Mesendoderm (in vitro differentiated cells): ENCODE measurements at places on chromosomes 6 and 20.

- DNase-seq, result no peak
These were observed 16.6 kb downstream of the SNRPC start for GRCh38 chr6:34773916-34774315.

- DNase-seq, result no peak
These were observed 67.6 kb upstream of the BTBD3 start for GRCh38 chr20:11849976-11850670.

DNA sequence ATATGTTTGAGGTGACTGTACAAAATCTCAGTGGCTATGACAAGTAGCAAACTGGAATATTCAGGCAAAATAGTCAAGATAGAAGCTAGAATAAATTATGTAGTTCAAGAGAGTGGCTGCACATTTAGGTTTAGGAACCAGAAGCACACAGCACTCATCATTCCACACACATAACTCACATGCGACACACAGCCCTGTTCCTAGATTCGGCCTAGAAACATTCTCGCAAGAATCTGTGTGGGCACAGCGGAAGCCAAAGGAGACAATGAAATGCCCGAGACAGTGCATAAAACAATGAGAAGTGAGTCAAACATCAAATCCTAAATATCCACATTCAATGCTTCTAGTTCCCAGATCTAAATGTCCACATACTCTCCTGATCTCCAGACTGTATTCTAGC lies 9.5 kb upstream of the SUPT3H start:
- DNase-seq, result no peak

DNA sequence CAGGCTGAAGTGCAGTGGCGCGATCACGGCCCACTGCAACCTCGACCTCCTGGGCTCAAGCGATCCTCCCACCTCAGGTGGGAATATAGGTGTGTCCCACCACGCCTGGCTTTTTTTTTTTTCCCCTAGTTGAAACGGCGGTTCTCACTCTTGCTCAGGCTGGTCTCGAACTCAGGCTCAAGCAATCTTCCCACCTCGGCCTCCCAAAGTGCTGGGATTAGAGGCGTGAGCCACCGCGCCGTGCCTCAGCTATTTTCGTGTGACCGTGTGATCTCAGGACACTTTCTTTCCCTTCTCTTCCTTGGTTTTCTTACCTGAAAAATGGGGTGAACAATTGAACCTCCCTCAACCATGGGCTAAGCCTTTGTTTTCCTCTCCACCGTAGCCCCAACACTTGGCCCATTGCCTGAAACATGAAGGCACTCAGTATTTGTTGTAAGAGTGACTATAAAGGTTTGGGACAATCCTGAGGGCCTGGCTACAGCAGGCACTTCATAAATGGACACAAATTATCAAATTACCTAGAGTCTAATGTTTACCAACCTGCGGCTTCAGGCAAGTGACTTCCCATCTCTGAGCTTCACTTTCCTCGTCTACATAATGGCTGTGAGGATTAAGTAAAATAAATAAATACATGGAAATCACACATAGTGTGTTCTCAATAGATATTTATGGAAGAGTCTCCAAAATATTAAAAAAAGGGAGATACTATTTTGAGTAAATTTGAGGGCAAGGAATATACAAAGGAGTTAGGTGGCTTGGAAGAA lies 31.4 kb upstream of the ID1 start:
- DNase-seq, result no peak

- no peak for DNase-seq
These were observed at the start of gene SLC22A3 for GRCh38 chr6:160348223-160349019. Gene SLC22A3, plus strand, starts transcription at chr6:160348378. Its CDS starts 42 bp downstream, at chr6:160348420.

DNA sequence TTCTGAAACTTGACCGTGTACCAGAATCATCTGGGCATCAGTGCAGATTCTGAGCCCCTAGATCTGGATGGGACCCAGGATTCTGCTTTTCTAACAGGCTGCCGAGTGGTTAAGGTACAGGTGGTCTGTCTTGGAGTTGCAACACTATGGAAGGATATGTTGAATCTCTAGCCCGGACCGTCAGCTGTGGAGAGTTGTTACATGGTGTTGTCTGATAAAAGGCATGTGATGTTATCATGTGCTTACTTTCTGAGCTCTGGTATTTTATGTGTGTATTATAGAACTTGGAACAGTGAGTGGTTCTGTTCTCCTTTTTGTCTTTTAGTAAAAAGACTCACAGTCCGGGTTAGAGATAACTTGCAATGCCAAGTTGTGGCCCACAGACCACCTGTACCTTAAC lies 123.0 kb downstream of the JARID2 start:
- no peak for DNase-seq

GRCh38 chr20:3430376-3431069 lies 23.1 kb upstream of the DNAAF9 start:
- DNase-seq, result no peak

GRCh38 chr6:160122744-160123143 lies 1.1 kb downstream of the SLC22A1 start:
- DNase-seq, result no peak

DNA sequence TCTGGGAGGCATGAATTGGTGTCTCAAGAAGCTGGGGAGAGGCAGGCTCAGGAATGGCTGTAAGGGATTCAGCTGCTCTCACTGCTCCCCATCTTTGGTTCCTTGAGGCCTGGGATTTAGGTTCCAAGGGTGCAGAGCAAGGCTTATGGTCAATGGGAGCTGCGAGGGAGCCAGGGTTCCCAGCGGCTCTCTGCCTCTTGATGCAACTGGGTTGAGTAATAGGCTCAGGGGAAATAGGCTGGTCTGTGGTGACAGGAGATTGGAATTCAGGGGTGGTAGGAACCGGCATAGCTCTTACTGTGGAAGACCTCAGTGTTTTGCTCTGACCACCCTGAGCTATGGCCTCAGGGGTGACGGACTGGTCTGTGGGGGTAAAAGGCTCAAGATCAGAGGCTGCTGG lies 13.0 kb upstream of the NRM start:
- no peak for DNase-seq

DNA sequence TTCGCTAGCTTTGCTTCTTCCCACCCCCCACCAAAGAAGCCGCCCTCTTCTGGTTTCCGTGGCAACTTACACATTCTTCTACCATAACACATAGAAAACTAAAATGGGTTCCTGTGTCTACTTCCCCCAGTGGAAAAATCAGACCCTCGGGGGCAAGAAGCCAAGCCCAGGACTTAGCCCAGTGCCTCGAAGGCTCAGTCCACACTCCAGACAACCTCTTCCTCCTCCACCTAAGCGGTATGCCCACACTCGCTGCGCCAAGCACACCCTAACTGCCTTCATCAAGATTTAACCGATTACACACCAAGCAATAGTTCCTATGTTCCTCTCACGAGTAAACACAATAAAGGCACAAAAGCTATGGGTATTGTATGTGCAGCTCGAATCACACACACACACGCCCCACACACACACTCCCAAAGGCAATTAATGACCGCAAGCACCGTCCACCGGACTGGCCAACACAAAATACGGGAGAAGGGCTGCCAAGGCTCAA lies 537 bp downstream of the PPIL4 start:
- peak; percentile 79 for DNase-seq

GRCh38 chr20:45361793-45362192 lies 1.2 kb upstream of the SYS1 start:
- no peak for DNase-seq

GRCh38 chr20:44537993-44538392 lies 16.1 kb upstream of the SERINC3 start:
- DNase-seq, result no peak

- DNase-seq, result no peak
These were observed 59.4 kb downstream of the UBE2V1 start for GRCh38 chr20:50053362-50054230.

- no peak for DNase-seq
These were observed 95.7 kb downstream of the ARID1B start for GRCh38 chr6:156872903-156873302.

DNA sequence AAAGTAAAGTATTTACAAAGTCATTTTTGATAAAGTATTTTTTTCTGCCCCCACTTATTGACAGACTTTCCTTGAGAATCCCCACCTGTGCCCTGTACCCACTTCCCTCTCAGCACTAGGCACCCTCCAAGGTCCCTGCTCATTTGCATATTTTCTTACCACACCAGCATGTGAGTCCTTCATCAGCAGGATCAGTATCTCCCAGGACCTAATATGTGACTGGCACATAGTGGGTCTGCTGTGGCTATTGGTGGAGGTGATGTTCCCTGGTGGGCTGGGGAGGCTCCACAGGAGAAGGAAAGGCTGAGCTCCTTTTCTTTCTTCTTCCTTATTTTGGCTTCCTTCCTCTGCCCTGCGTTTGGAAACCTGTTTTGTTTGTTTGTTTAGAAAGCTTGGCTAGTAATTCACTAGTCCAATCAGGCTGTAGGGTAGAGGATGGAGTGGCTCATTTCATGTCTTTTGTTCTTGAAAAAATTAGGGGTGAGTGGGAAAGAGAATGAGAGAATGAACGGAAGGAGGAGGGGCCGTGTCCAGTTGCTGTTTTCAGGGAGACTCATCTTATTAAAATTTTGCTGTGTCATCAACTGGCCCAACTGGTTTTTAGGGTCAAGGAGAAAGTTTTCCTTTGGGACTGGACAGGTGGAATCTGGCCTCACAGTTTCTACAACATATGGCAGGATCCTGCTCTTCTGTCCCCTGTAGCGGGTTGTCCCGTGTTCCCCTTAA lies 2.8 kb upstream of the RNF24 start:
- DNase-seq, result no peak

DNA sequence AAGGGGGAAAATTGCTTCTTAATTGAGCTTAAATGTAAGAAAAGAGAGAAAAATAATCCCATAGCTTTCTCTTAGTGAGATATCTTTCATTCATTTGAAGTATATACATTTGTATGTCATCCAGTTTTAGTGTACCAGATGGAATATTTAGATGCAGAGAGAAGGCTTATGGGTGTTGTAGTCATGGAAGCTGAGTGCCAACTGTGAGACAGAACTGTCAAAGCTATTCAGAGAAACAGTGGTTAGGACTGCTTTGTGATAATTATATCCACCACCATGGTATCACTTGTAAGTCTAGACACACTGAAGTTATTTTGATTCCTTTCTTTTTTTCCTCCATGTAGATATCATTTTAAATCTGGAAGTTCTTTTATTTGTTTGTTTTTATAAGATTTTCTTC lies 524.3 kb upstream of the EPHA7 start:
- no peak for DNase-seq

DNA sequence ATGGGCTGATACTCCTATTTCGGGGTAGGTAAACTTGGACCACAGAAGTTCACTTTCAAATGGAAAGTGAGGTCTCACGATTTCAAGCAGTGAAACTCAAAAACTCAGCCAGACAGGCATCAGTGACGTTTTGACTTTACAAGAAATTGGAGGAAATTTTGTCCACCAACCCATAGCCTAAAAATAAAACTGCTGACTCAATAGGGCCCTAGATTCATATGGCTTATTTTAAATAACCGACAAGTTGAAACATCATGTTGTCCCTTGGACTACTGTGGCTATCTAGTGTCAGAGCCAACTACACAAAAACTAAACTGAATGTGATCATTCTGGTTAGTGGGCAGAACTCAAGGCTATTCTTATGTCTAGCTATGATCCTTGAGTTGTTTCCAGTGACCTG lies 486.3 kb downstream of the GRIK2 start:
- no peak for DNase-seq
